Activated CD8-positive, alpha-beta memory T cell treated with anti-CD3 and anti-CD28 coated beads, Interleukin-2, amount 10 ng/mL, durations not matched to agents 7 days and 5 days (primary cell): ENCODE measurements at places on chromosomes 13 and 19. TPM values are rescaled to one million over a fixed set of nuclear protein-coding genes. Genes with fewer than 3 reads are reported as not detected.

DNA sequence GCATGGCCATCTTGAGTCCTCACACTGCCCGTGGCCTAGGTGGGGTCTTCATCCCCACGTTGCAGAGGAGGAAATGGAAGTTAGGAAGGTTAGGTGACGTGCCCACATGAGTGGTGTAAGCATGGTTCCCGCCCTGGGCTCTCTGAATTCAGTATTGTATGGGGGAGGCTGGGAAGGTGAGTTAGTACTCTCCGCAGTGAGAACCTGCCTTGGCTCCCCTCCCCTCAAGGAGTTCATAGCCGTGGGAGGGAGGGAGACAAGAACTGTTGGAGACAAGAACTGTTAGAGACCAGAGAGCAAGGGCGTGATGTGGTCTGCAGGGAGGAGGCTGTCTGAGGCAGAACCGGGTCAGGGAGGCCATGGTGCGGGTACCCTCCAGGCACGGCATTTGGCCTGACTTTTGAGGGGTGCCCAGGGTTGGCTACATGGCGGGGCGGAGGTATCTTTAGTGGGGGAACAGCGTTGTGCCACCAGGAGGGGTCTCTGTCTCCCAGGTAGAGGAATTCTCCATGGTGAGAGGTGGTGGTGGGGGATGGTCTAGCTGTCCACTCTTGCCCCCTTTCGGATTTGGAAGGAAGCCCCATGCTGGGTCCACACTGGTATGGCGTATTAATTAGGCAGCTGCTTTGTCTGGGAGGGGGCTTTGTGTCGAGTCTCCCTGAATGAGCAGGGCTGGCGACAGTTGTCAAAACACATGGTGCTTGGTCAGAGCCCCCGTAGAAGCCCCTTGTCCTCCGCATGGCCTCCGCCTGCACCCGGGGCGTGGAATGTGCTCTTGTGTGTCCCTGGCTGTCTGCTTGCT, 45.8 kb downstream of the CAPN12 start:
- no peak for DNase-seq

The TEX26 gene
- total RNA-seq, result not detected

GRCh38 chr19:45539459-45539858, 32.2 kb downstream of the VASP start:
- DNase-seq, result no peak

DNA sequence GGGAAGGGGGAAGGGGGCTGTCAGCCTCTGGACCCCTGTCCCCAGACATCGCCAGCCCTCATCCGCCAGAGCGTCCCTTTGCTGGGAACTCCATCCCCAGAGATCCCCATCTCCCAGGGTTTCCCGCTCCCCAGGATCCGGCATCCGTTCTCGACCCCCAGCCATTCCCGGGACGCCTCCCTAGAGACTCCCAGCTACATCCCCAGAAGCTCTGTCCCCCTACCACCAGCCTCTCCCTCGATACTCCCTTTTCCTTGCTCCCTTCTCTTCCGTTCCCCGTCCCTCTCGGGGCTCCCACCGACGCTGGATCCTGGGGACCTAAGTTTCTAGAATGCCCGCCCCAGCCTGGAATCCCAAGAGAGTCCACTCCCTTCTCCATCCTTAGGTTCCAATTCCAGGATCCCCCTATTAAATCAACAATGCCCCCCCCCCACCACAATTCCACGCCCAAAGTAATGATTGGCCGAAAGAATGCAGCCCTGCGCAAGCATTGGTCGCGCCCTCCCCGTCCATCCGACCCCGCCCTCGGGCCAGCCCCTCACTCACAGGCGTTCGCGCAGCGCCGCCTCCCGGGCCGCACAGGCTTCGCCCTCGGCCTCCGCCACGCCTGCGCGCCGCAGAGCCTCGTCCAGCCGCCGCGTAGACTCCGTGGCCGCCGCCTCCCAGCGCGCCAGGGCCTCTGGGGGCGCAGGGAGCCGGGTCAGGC, 3.2 kb downstream of the CCDC194 start:
- DNase-seq, result peak; percentile 90

The RXFP2 gene
- not detected for total RNA-seq

The MEIOSIN gene
- total RNA-seq, result not detected

GRCh38 chr13:112346899-112347229, 29.3 kb upstream of the SPACA7 start:
- DNase-seq, result no peak

- DNase-seq, result no peak
Measured at GRCh38 chr13:51934461-51935087, 72.8 kb downstream of the CCDC70 start.

- no peak for DNase-seq
Measured at GRCh38 chr19:7176792-7177191, 107.3 kb downstream of the ZNF557 start.

The KLK13 gene
- total RNA-seq, result not detected

DNA sequence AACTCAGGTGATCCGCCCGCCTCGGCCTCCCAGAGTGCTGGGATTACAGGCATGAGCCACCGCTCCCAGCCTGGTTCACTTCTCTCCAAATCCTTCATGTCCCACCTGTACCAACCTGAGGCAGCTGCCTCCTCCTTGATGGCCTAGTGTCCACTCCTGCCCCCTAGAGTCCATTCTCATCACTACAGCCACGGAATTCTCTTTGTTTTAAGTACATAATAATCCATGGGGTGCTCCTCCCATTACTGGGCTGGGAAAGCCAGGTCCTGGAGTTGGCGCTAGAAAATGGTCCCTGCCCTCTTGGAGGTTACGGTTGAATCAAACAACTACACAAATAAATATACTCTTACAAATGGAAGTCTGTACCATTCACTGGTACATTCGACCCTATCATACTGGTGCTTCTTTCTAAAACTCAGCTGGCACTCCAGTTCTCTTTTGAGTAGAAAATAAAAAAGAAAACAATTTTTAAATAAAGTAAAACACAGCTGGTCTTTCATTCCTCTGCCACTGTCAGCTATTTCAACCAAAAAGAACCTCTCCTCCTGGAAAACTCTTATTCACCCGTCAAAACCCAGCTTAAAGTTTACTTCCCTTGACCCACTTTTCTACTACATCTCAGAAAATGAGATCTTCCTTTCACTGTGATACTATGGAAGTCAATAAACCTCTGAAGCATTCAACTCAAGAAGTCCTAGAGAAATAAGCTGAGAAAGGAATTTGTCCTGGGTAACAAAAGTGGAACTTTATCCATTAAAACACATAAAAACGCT, 22.4 kb upstream of the ARHGEF18 start:
- peak; percentile 60 for DNase-seq
